NCI-H1436 (cell line): ENCODE measurements at places on chromosomes 12 and 14.

DNA sequence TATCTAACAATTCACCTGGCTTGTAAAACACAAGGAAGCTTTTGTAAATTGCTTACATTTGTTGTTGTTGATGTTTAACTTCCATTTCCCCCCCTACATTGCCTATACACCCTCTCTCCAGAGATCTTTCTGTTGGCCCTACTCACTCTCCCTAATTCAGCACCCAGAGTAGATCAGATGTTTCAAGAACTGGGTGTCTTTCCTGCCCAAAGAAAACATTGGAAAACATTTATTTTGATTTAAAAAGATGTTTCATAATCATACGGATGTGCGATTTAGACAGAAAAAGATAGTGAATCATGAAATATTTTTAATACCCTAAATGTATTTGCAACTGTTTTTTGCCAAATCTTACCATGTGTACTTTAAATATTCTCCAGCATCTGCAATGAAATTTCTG, 446.4 kb upstream of the RGS6 start:
- DNase-seq: no peak

DNA sequence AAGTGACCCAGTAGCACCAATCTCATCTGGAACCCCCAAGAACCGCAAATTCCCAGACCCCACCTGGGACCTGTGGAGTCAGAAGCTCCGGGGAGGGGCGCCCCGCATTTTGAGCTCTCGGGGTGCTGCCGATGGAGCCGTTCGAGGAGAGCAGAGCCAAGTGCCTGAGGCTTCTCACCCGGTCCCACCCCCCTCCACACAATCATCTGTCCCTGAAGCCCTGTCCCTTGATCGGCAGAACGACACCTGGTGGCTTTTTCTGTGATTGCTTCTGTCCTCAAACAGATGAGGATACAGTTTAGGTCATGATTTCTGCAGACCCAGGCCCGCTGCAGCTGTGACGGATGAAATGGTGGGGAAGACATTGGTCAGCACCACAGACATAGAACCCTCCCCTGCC, 74.7 kb downstream of the NOC4L start:
- peak; percentile 27 for DNase-seq

- DNase-seq: no peak
These were observed 298.8 kb upstream of the LRIG3 start for GRCh38 chr12:59219148-59219547.

DNA sequence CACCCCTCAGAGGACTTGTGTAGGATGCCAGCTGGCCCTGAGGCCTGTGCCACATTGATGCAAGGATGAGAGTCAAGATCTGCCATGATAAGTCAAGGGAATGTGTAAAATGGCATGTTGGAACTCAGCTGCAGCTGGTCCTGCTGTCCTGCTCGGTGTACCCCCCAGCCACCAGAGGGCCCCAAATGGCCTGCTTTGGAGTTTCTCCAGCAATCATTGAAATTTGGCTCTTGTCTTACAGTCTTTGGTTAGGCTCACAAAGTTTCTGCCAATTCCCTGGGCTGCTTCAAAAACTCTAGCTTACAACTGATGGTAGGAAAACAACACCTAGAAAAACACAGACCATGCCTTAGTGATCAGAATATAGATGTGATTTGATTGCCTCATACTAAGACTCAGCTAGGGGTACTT, 76.8 kb downstream of the HSD17B6 start:
- DNase-seq: no peak

DNA sequence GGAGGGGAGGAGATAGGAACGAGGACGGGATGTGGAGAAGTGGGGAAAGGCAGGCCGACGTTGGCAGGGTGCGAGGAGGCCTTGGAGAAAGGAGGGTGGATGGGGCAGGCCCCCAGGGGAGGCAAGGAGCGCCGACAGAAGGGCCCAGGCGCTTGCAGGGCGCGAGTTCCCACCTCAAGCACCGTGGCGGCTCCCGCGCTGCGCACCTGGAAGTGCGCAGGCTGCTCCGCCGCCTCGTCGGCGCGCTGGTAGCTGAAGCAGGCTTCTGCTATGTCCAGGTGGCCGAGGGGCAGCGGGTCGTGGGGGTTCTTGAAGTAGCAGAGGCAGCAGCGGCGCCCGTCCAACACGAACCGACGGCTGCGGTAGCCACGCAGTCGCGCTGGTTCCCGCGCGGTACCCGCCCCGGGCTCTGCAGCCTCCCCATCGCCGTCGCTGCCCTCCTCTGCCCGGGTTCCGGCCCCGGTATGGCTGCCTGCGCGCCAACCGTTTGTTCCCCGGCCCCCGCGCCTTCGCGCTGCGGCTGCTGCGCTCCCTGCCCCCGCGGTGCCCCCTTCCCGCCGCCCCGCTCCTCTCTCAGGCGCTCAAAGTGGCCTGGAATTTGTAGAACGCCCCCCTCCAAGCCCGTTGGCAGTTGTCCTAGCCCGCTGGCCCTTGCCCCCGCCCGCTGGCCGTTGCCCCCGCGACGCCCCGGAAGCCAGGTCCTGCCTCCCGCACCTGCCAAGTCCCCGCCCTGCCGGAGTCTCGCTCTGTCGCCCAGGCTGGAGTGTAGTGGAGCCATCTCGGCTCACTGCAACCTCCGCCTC, 1.1 kb upstream of the ACTR6 start:
- DNase-seq: peak; percentile 50

- no peak for DNase-seq
These were observed 2.7 kb downstream of the PITPNM2 start for GRCh38 chr12:123148223-123148622.

DNA sequence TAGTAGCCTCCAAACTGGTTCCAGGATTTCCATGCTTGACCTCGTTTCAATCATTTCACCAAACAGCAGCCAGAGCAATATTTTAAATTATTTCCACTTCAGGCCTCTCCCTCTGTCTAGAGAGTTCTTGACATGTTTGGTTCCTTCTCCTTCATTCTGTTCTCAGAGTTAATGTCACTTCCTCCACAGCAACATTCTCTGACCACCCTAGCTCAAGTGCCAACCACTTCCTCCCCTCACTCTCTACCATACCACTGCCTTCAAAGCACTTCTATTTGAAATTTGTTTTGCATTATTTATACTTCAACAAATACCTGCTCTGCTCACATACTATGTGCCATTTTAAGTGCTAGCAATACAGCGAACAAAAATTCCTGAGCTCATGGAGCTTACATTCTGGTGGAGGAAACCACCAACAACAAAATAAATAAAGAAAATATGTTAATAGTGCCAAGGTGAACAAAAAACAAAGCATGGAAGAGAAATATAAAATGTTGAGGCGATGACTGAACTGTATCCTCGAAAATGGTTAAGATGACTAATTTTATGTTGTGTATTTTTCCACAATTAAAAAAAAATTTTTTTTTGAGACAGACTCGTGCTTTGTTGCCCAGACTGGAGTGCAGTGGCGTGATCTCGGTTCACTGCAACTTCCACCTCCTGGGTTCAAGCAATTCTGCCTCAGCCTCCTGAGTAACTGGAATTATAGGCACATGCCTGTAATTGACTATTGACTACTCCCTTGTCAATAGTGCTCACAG, 17.3 kb downstream of the BAZ1A start:
- no peak for DNase-seq

DNA sequence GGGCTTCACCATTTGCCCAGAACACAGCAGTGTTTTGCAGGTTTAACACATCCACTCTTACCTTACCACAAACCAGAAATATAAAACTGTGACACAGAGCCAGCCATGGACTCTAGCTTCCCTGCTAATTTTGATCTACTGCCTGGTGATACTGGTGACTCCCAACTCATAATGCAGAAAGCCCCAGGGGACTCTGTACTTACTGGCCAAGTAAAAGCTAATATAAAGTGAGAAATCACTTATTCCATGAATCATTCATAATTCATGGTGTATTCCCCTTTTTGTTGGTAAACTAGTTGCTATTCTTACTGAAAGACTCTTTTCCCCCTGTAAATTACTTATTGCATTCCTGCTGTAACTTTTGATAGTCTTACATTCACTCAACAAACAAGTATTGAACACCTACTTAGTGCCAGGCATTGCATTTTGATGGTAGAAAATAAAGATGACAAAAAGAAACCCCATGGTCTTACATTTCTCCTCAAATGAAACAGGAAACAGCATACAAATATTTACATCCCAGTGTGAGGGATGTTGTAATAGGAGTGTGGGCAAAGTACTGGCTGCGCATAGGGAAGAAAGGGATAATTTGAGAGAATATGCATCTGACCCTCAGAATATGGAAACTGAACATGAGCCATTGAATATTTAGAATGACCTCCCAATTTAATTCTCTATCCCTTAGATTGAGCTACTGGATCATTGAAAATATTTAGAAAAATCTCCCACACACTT, 279.6 kb downstream of the PDZRN4 start:
- DNase-seq: no peak

DNA sequence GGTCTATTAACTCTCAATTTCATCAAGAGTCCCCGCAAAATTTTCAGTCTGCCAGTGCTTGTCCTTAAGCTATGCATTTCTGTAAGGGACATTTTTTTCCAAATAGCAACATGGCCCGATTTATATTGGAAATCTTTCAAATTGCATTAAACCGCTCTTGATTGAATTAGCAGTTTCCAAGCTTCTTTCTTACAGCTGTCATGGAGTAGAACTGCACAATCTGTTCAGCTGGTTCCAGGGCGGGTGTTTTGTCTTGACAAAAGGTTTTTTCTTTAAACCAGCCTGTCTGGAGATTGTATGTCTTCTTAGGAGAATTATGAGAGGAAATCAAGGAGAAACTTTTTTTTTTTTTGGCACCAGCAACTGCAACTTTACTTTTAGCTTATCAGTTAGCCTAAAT, 185.8 kb downstream of the ALG10B start:
- no peak for DNase-seq

- DNase-seq: no peak
These were observed 6.2 kb upstream of the KRT86 start for GRCh38 chr12:52268212-52268611.

DNA sequence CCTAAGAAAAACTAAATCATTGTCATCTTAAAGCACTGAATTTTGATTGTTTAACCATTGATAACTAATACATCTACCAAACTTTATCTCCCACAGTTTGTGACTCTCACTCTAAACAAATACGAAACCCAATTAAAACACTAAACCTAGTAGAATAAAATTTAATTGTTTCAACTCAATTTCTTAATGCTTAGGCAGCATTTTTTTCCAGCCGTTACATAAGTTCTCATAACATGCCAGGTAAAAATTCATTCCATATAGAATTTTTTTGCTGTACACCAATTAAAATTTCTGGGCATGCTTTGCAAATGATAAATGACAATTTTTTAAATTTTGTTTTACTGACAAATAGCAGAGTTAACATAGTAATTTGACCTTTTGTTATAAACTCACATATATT, 658.2 kb upstream of the FLRT2 start:
- DNase-seq: no peak

DNA sequence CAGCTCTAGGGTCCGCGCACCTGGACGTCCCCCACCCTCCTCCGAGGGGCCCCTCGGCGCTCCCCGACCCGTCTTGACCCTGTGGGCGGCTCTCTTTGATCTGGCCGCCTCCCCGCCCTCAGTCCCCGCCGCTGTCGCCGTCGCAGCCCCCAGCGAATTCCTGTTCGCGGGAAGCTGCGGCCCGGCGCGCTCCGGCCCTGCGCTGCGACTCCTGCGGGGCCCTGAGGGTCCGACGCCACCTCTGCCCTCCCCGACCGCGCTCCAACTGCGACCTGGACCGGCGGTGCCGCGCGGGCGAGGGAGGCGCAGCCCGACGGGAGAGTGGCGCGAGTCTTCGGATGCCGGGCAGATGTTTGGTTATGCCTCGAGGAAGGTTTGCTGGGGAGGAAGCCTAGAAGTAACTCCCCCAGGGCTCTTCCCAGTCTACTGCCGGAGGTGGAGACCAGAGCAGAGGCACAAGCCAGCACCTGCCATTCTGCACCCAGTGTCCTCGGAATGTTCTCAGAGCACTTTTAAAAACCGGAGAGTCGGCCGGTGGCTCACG, 440 bp upstream of the ISM2 start:
- no peak for DNase-seq

DNA sequence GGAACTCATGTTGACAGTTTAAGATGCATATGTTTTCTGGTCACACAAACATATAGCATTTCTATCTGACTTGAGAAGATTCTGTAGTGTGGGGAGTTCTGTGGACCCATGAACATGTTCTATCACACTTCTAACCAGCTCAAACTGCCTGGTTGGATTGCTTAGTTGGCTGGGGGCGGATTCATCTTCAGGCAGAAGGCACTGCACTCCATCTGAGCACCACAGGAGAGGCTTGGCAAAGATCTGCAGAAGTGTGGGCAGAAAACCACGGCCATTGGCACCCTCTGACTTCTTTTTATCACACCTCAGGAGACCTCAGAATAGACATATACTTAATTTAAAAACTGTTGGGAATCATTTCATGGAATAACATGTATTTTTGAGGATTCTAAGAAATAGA, 68.5 kb downstream of the LIN7A start:
- DNase-seq: no peak

DNA sequence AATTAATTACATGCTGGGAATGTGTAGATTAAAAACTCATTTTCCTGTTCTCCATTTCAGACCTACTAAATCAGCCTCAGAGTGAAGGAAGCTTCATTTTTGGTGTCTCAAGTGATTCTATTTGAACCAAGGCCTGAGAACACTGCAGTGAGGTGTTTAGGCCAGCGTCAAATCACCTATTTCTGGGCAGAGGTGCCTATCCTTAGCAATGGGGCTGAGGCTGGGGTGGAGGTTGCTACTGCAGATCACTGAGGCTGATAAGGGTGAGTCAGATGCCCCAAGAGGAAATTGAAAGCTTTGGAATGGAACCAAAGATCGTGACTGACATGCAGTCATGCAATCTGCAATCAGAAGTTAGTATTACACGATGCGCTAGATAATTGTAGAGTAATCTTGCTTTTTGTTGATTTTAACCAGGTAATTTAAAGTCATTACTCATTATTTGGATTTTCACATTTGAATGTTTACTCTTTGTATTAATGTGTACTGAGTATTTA, 4.4 kb downstream of the TXNRD1 start:
- DNase-seq: peak; percentile 81

GRCh38 chr14:75877884-75878283, 103.9 kb downstream of the TGFB3 start:
- DNase-seq: peak; percentile 58

GRCh38 chr14:74611650-74612349, at the start of gene LTBP2:
TSS of gene LTBP2 (minus strand) at chr14:74612237. CDS start at chr14:74611944, 293 bp downstream.
- DNase-seq: no peak
